H9 (cell line): ENCODE measurements at places on chromosomes 16 and 17.

GRCh38 chr16:10923146-10923649, 19.1 kb downstream of the DEXI start:
- DNase-seq, result no peak

DNA sequence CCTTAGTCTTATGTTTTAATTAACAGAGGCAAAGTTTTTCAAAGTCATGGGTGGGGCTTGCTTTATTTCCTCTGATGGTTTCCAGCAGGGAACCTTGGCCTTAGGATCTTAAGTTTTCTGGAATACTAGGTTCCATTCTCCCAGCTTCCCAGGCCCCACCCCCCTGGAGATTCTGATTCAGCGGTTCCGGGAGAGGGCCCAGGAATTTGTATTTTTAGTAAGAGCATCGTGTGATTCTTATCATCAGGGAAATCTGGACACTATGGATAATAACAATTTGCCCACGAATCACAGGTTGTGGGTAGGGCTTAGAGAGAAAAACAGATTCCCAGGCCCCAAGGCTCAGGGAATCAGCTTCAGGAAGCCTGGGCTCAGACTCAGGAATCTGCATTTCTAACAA, 263.6 kb downstream of the NTN1 start:
- DNase-seq, result no peak

GRCh38 chr17:49874911-49875310, 27.0 kb upstream of the TAC4 start:
- no peak for DNase-seq

DNA sequence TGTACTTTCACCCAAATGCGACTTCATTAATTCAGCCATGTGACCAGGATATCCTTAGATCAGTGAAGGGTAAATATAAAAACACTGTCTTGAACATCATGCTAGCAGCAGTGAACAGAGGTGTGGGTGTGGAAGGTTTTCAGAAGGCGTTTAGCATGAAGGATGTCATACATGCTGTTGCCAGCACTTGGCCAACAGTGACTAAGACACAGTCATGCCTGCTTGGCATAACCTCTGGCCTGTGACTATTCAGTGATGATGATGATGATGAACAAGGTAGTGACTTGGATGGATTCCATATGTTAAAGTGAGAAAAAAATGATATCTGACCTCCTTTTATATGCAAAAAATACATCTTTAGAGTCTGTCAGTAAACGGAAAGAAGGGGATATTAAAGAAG, 97.9 kb downstream of the MAP2K4 start:
- no peak for DNase-seq

DNA sequence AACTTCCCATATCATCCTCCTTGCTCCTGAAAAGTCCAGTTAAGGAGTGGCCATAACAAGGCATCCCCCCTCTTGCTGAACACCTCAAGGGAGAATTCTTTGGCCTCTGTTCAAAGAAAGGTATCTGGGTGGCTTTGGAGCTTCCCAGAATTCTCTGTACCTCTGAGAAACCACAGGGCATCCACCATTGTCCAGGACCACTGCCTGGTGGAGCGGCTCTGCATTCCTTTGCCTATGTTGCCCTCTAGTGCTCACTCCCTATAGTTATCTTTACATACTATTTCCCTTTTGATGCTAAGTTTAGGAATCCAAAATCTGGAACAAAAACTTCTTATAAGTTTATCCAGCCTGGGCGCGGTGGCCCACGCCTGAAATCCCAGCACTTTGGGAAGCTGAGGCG, 30.3 kb downstream of the CHD9NB start:
- DNase-seq, result peak; percentile 70

DNA sequence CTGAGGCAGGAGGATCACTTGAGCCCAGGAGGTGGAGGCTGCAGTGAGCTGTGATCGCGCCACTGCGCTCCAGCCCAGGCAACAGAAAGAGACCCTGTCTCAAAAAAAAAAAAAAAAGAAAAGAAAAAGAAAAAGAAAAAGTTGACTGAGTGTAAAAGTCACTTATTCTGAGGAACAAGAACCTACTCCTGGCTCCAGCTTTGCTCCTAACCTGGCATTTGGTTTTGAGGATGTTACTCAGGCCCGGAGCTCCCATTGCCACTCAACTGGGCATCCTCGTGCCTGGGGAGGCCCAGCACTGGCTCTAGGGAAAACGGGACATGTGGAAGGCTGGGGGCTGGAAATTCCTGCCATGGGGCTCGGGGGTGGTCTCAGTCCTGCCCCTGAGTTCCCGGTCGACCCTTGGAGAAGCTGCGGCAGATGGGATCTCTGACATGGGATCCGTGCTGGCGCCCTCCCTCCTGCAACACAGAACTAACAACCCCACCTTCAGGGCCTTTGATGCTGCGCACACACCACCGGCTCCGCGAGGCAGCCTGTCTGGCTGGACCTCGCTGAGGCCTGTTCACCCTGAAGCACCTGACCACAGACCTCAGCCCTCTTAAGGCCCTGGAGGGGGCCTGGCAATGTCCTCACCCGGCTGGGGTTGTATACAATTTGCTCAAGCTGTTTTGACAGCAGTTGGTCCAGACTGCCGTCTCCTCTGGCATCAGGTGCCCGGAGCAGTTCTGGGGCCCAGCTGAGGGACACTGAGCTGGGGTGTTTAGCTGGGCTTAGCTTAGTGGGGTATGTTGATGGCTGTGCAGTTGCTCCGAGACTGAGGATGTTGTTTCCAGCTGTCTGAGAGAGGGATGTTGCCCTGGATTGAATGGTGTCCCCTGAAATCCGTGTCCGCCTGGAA, 12.3 kb downstream of the CD7 start:
- DNase-seq, result no peak

DNA sequence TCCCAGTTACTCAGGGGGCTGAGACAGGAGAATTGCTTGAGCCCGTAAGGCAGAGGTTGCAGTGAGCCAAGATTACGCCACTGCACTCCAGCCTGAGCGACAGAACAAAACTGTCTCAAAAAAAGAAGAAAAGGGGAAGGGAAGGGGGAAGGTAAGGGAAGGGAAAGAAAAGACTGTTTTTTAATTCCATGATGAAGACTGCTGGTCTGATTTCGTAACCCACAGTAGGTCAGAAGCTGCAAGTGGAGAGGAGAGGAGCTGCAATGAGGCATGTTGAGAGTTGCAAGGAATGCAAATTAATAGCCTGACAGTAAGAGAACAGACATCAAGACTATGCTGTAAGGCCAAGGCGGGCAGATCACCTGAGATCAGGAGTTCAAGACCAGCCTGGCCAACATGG, 33.3 kb downstream of the HELZ start:
- no peak for DNase-seq

DNA sequence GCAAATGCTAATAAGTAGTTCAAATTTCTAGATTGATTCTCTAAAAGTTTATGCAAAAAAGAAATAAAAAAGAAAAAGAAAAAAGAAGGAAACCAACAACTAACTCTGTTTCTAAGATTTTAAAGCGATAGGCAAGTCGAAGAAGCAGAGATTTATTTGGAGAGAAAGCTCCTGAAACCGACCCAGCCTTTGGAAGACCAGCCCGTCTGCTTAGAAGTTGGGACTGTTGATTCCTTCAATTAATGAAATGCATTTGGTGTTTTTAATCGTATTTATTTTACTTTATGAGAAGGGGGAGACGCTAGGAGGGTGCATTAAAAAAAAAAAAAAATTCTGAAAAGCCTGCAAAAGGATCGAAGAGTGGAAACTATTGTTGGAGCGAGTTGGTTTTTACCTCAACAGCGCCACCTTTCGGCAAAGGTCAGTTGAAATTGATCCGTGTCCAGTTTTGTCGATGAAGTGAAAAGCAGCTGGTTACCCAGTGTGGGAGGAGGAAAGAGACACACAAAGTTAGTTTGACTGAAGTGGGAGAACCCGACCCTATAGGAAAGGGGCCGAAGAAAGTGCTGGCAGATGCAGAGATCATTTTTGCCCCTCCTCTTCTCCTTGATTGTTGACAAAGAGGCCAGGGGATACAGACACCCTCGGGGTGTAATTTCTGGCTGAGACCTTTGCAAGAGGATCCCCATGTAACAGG, 1.5 kb upstream of the MAF start:
- peak; percentile 68 for DNase-seq

GRCh38 chr17:9977180-9977575, 72.1 kb upstream of the RCVRN start:
- DNase-seq, result no peak

DNA sequence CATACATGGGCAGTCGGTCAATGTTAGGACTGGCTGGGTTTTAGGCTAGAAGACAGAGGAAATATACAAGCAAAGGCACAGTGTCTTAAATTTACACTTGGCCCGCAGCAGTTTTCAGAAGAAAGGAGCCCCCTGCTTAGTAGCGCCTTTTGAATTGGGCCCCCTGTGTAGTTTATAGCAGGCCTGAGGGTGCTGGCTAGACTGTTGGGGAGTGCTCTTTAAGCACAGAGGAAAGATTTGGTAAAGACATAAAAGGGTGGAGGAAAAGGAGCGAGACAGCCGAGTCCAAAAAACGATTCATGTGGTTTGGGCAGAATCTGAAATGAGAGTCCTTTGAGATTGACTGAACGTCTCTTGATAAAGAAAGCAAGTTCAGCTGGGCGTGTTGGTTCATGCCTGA, 10.6 kb downstream of the RMI2 start:
- DNase-seq, result no peak

- DNase-seq, result no peak
Measured at GRCh38 chr17:2048805-2049204, 6.1 kb upstream of the HIC1 start.

- DNase-seq, result no peak
Measured at GRCh38 chr17:11216976-11217375, 24.0 kb upstream of the SHISA6 start.
